Ovary (tissue), 10 donors: ENCODE measurements at places on chromosomes 2 and 18. TPM values are rescaled to one million over a fixed set of nuclear protein-coding genes. Genes with fewer than 3 reads are reported as not detected.
A peak's percentile ranks its signal among the peaks of the same experiment; 100 is the strongest.

DNA sequence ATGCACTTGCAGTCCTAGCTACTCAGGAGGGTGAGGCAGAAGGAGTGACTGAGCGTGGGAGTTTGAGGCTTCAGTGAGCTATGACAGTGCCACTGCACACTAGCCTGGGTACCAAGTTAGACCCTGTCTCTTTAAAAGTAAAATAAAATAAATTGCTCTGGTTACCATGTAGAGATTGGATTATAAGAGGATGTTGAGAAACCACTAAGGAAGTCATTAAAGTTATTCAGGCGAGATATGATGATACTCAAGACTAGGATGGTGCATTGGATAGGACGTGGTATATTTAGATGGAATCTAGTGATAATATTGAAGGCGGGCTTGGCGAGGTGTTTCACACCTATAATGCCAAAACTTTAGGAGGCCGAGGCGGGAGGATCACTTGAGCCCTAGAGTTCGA is 50.6 kb downstream of the BMPR2 start:
- DNase-seq = no peak

GRCh38 chr2:148819019-148819585 is 55.9 kb upstream of the KIF5C start:
- DNase-seq = no peak

GRCh38 chr18:3305933-3306332 is 44.0 kb downstream of the MYL12B start:
- DNase-seq = peak; percentile 72

GRCh38 chr2:182585001-182585400 is 131.1 kb upstream of the DNAJC10 start:
- no peak for DNase-seq

- no peak for DNase-seq
Measured at GRCh38 chr18:50114448-50114847, 80.5 kb downstream of the MYO5B start.

GRCh38 chr2:95329891-95330793 is 33.0 kb downstream of the KCNIP3 start:
- no peak for DNase-seq

- DNase-seq = no peak
Measured at GRCh38 chr2:29223257-29223656, 108.0 kb downstream of the CLIP4 start.

DNA sequence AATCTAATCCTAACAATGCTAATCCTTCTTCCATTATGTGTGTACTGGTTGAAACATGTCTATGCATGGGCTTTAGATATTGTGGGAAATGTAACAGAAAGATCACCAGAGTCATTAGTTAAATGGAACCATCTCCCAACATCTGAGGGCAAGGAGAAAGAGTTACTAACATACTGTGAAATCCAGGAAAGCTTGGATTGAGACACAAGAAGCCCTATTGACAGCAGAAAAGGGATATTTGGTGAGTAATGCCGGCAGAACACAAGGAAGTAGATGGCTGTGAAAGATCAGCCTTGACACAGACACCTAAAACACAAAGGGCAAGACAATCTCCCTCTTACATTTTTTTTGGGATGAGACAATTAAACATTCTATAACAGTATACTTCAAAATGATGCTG is 28.5 kb upstream of the LAMA1 start:
- DNase-seq = no peak

DNA sequence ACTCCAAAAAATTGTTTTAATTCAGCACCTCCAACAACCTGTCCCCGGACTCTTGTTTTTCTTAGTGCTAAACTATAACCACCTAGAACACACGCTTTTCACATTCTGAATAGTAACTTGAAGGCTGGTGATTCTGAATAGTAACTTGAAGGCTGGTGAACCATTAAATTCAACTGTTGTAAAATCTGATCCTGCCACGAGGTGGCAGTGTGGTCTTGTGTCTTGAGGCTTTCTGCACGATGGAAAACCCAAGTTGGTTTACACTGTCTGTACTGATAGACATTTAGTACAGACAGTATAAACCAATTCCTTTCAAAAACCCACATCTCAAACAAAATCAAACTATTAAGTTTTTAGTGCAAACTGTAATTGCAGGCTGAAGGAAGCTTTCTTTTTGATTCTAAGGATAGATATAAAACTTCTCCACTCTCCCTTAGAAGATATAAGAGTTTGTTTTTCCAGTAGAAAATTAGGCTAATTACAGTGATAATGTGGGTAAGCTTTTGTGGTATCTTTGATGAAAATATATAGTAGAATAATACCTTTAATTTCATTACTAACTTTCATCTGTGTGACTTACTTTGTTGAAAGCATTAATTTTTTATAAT is 57.6 kb downstream of the VAPA start:
- DNase-seq = peak; percentile 79

- DNase-seq = no peak
Measured at GRCh38 chr18:61912476-61912875, 19.7 kb upstream of the RNF152 start.

- no peak for DNase-seq
Measured at GRCh38 chr18:13657974-13658373, 68.4 kb downstream of the FAM210A start.

GRCh38 chr18:13379930-13380690 is 161.6 kb downstream of the LDLRAD4 start:
- DNase-seq = no peak

GRCh38 chr2:132009874-132010521 is 151.8 kb downstream of the ANKRD30BL start:
- no peak for DNase-seq

GRCh38 chr2:120228503-120228902 is 5.3 kb upstream of the TMEM185B start:
- DNase-seq = no peak

DNA sequence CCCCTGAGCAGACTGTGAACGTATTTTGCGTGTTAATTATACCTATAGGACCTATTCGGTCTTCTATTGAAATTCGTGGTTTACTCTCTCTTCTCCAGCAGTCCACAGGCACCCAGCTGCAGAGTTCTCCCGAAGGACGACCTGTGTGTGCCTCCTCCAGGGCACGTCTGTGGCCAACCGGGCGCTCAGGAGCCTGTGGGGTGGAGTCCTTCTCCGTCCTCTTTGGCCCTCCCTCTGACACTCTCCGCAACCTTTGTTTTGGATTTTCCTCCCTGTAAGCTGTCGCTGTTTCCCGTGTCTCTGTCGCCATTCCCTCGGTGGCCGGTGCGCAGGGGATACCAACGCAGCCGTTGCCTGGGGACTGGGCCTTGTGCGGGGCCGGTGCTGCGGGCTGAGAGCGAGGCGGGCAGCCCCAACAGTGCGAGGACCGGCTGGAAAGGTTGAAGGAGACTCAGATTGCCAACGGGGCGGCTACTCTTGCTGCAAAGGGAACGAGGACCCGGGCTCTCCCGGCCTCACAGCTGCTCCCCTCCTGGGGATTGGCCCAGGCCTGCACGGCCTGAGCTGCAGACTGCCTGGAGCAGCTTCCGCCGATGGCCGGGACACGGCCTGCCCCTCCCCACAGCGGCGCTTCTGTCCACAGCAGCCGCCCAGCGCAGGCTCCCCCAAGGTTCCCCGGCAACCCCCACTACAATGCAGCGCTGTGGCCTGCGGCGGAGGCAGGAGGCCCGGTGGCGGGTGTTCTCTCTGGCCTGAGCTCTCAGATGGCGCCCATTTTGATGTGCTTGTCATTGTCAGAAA is 221.0 kb downstream of the MTX2 start:
- peak; percentile 78 for DNase-seq

DNA sequence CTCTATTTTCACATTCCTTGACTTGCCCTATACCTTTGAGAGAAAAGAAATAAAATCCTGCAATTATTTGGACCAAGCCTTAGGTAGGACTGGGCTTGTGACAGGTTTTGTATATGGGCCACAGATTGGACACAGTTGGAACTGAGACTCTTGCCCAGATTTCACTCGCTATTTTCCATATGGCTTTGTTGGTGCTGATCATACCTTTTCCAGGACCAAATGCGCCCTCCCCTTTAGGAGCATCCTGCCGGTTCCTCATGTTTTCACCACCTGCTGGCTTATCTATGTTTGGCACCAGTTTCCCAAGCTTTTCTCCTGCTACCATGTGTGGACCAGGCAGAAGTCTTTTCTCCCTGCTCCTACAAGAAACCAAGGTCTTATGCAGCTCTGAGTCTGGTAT is 494.9 kb downstream of the EPHA4 start:
- DNase-seq = no peak

GRCh38 chr2:177165061-177165583 is 47.5 kb upstream of the HNRNPA3 start:
- peak; percentile 49 for DNase-seq

- DNase-seq = no peak
Measured at GRCh38 chr2:9260464-9260918, 53.9 kb downstream of the ASAP2 start.

- no peak for DNase-seq
Measured at GRCh38 chr2:81247648-81248047, 943.1 kb upstream of the LRRTM1 start.

GRCh38 chr2:71070294-71071093 is 2.0 kb downstream of the NAGK start:
- DNase-seq = no peak

DNA sequence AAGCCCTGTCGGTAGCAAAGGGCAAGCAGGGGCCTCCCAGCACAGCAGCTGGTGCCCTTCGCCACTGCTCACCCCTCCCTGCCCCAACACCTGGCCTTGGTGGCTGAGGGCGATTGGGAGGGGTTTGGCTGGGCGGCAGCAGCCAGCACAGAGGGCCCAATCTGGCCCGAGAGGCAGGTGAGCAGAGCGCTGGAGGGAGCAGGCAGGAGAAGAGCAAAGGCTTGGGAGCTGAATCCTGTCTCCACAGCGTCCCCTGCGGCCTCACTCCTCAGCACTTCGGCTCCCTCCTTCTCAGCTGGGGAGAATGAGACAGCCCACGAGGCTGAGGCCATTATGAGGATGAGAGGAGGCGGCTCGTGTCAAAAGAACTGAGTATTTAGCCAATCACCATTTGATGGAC is 74.9 kb upstream of the TAF1B start:
- no peak for DNase-seq

- no peak for DNase-seq
Measured at GRCh38 chr2:25240636-25241035, 72.3 kb upstream of the POMC start.

DNA sequence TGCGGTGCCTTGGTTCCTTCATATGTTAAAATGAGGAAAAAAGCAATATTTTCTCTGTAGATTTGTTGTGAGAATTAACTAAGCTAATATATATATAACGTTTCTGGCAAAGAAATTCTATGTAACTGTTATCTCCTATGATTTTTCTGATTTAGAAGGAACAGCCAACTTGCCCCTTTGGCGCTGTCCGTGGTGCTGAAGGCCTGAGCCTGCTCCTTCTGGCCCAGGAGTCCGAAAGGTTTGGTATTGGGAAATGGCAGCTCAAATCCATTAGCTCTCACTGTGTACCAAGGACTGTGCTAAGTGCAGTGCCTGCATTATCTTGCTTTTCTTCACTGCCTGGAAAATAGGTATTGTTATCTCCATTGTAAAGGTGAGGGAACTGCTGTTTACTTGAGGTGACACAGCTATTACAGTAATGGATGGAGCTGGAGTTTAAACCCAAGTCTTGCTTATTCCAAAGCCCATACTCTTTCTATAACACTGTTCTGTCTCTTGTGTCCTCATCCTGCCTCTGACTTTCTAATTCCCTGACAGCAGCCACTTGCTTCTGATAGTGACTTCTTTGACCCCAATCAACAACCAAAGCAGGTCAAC is 52.2 kb downstream of the C1QL2 start:
- peak; percentile 40 for DNase-seq

GRCh38 chr2:118634876-118635275 is 212.6 kb downstream of the EN1 start:
- no peak for DNase-seq

GRCh38 chr18:24868311-24868710 is 407.9 kb downstream of the HRH4 start:
- no peak for DNase-seq

GRCh38 chr2:179981085-179981484 is 26.0 kb downstream of the CWC22 start:
- no peak for DNase-seq

- DNase-seq = peak; percentile 95
Measured at GRCh38 chr2:231680992-231681852, 27.1 kb upstream of the PTMA start.

DNA sequence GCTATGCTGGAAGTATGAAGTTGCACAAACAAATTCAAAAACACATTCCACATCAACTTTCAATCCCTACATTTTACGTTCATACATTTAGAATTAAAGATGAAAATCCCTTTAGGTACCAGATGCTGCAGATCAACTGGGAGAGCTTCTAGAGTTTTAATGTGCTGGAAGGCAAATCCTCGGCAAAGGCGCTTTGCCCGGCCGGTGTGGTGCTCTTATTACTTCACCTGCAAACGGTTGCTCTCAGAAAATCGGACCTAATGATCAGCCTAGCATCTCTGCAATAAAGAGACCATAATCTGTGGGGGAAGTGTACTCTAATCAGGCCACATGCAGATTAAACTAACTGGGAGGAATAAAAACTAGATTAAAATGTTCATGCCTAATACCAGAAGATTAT is 513.8 kb downstream of the ZEB2 start:
- DNase-seq = no peak

DNA sequence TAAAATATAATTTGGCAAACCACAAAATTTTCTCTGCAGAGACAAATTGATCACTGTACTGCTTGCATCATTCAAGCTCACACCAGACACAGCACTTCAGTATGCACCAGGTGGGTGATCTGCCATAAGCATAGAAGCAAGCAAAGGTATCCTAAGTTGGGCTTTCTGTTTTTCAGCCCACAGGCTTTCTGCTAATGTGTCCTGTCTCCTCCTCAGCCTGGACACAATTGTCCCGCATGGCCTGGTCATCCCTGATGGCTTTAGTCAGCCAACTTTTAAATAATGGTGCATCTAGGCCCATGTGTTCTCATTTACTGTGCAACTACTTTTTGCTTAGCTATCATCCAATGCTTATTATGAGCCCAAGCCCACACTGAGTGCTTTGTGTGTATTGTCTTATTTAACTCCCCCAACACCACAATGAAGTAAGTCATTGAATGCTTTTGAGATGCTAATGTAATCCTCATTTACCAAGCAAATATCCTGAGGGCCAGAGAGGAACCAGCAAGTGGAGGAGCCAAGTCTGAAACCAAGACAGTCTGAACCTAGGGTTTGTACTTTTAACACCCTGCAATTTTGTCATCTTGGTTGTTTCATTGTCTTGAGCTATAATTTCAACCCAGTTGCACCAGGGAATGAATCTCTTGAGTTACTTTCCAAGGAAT is 111.2 kb upstream of the SETBP1 start:
- no peak for DNase-seq

- no peak for DNase-seq
Measured at GRCh38 chr2:220347626-220348025, 720.2 kb downstream of the SLC4A3 start.

GALNT5 gene
- 0.12 TPM for total RNA-seq

CHRNG gene
- total RNA-seq = not detected

CHRNA1 gene
- 1.4 TPM for total RNA-seq

PROM2 gene
- 3.8 TPM for total RNA-seq

AFF3 gene
- total RNA-seq = 25.7 TPM

CDCA7 gene
- total RNA-seq = 1.2 TPM

TMEM163 gene
- 0.40 TPM for total RNA-seq

FBLN7 gene
- 1.0 TPM for total RNA-seq

NYAP2 gene
- total RNA-seq = not detected

NRP2 gene
- total RNA-seq = 47.9 TPM

TTR gene
- 0.95 TPM for total RNA-seq

PAX3 gene
- total RNA-seq = not detected
